Effector memory CD4-positive, alpha-beta T cell (primary cell): ENCODE measurements at places on chromosomes 5 and 9.

- DNase-seq: no peak
These were observed 75.0 kb downstream of the TNC start for GRCh38 chr9:115042781-115043509.

DNA sequence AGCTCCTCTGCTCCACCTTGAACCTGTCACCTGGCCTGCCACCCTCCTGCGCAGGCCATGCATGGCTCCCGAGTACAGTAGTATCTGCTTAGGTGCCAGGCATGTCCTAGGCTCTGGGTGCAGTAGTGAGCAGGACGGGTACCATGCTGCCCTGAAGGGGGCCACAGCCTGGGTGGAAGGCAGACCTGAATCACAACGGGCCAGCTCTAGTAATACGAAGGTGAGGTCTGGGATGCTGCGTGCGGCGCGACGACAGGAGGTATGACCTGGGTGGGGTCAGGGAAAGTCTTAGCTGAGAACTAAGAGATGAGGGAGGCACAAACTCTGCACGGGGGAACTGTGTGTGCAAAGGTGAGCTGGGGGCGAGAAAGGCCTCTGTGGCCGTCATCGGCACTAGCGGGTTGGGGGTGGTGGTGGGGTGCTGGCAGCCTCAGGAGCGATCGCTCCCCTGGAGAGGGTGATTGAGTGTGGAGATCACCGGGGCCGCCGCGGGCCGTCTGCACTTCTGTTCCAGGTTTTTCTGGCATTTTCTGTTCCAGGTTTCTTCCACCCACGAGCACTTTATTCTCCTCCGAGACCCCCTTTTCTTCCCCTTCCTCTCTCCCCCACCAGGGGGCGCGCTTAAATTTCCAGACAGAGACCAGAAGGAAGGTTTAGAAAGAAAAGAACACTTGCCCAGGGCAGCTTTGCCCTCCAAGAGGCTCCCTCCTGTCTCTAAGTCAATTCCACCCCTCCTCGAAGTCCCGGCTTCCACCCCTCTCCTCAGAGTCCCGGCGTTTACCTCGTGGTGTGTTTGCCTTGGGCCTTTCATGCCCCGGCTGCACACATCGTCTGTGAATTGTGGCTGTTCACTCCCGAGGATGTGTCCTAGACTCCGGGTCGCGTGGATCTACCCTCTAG is 15.1 kb downstream of the PDLIM4 start:
- peak; percentile 33 for DNase-seq

DNA sequence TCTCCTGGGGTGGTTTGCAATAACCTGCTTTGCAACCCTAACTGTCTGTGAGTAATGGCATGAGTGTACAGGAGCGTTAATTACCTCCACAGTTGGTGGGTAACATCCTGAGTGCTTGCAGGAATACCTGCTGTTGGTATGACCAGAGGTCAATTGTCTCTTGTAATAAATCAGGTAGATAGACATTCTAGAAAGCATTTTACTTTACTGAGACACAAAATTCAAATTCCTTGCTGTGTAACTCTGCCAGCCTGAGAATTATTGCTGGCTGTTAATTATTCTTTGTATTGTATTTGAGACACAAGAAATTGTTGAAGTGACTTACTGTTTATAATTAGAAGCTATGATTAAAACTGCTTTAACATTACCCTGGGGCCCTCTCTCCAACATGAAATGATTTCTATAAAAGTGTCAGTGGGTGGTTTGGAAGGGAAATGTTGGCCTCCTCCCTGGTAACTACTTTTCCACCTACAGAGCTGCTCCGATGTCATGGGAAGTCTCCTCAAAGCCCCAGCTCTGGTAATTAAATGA is 150.8 kb upstream of the ADCY2 start:
- no peak for DNase-seq

DNA sequence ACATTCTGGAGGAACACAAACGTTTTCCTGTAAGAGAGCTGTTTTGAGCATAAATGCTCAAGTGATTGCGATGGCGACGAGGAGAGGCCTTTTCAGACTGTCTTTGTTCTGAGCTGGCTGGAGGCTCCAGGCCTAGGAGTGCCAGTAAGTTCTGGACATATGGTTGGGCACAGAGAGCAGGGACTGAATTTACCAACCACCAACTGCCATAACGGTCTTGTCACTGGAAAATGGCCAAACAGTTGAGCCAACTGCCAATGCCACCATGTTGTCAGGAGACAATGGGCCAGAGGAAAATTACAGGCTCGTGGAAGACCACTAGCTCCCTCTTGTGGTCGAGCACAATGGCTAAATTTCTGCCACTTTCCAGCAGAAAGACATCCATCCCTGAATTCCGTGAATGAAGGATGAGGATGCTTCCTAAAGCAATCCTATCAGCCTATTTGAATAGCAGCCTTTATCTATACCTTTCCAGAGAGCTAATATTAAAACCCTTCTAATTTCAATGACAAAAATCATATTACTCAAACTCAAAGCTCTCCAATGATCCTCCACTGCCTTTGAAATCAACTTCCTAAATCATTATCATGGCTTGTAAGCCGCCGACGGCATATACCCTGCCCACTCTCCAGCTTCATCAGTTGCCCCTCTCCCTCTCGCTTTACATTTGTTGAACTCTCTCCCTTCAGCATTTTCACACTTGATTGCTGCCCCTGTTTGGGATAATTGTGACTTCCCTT is 66.9 kb upstream of the GLIS3 start:
- DNase-seq: no peak

GRCh38 chr9:108271646-108272348 is 584.0 kb downstream of the ACTL7B start:
- DNase-seq: no peak

DNA sequence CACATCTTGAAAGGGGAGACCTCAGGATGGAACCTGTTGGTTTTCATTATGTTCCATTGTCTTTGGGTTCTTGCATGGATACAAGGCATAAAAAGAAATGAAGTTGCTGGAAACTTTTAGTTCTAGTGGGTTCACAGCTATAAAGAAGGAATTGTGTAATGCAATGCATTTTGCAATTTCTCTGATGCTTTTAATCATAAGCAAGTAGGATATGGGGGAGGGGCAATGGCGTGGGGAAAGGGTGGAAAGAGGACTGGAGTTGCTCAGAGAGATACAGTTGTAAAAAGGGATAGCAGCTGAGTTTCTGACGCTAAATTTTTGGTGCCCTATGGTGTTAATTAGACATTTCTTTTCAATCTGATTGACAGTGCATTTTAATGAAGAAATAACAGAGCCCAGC is 88.6 kb upstream of the FANCC start:
- DNase-seq: no peak

GRCh38 chr5:113965225-113965624 is 396.6 kb upstream of the KCNN2 start:
- DNase-seq: no peak

DNA sequence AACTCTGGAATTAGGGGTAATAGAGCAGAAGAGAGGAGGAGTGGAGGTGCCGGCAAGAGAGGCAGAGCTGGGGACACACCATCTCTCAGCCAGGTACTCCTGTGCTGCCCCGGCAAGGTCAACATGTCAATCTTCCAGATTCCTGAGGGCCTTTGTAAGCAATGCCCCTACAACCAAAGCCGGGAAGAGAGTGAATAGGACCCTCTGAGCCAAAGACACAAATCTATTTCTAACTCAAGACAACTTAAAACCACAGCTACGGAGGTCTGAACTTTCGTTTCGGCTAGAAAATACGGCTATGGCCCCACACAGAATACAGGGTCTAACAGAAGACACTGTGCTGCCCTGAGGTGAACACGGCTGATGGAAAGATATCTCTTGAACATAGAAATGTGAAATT is 66.6 kb downstream of the SERINC5 start:
- no peak for DNase-seq

DNA sequence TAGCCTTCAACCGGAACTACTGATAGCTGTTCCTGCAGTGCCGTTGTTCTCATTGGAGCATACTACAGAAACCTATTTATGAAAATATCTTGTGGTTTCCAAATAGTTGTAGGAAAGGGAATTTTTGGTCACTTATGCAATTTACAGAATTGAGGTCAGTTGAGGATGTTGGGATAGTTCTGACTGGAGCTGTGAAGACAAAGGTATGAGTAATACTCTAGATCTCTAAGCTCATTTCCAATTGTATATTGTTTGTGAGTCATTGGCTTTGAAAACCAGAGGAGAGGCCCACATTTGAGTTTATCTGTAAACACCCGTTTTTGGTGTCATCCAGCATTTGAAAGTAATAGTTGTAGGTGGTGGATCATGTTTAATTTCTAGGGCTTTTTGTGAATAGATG is 561.3 kb upstream of the WWC1 start:
- DNase-seq: no peak

GRCh38 chr9:133513214-133514100 is 11.3 kb downstream of the MYMK start:
- no peak for DNase-seq

- DNase-seq: no peak
These were observed 17.5 kb downstream of the CXCL14 start for GRCh38 chr5:135561266-135561665.

DNA sequence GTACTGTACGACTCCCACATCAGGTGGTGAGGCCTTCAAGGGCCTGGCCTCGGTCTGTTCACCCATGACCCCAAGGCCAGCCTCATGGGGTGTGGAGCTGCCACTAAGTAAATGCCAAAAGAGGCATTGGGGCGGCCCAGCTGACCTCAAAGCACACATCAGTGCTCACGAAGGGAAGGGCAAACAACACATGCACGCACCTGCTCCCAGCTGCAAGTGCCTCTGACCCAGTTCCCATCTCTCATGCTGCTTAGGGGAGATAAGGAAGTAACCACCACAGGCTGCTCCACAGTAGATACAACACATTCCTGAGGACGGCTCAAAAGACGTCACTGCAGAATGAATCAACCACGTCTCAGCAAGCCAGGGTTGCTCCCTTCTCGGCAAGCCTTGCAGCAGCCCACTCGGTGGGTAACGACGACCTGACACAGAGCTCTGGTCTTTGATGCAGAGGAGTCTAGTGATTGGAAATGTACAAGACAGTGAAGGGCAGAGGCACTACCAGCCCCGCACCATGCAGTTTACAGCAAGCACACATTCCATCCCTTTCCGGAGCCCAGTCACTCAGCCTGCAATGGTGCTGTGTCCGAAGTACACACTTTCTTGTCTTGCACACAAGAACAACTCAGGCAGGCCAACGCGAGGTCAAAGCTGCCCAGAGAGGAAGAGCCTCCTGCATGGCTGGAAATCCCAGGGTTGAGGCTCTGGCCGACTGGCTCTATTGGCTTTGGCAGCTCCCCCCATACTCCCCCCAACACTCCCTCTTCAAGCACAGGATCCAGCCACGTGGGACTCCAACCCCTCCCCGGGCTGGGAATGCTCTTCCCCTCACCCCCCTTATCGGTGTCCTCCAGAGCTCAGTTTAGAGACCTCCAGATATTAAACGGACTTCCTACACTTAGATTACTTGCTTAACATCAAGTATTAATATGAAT is 31.8 kb downstream of the FABP6 start:
- DNase-seq: no peak

DNA sequence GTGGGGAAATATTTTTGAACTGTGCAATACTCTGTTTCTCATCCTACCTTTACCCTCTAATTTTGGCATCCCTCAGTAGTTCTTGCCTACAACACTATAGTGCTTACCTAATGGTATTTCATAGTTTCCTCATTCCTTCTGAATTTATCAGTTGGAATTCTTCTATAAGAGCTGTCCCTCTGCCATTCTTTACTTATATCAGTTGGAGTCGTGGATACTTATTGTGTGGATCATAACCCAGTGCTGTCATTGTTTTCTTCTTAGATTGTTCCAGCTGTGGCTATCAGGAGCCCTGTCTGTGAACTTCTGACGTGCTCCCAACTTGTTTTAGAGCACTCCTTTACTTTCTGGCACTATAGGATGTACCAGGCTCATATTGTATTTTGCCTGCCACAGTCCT is 146.1 kb upstream of the OTULINL start:
- no peak for DNase-seq

DNA sequence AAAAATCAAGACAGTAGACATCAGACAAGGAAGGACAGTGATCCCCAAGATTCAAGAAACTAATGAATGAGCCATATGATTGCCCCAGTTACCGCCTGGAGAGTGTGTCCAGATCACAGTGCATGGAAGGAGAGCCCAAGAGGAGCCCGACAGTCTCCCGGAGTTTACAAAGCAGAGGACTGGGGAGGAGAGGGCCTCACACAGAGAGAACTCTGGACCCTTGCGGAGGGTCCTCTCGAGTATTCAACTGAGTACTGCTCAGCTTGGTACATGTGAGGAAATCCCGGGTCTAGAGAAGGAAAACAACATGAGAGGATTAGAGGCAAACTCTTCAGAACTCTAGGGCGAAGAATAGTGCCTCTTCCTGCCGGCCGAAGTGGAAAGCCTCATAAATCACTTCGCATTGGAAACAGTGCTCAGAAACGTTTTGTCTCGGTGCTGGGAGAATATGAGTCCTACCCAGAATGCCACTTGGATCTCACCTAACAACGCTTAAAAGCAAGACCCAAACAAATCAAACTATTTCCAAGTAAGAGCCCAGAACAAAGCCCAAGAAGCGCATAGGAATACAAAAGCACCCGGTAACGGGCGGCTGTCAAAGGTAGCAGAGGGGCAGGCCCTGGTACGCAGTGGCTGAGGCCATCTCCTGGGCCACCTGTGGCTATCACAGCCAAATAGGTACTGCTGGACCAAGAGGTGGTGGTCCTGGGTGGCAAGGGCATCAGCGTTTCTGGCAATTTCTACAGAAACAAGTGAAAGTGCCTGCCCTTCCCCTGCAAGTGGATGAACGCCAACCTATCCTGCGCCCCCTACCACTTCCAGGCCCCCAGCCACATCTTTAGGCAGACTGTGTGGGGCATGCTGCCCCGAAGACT is 36.0 kb downstream of the FAM78A start:
- no peak for DNase-seq

- DNase-seq: no peak
These were observed 145.5 kb upstream of the PCA3 start for GRCh38 chr9:76618762-76619161.

- no peak for DNase-seq
These were observed 21.5 kb downstream of the SMIM23 start for GRCh38 chr5:171806976-171807747.

DNA sequence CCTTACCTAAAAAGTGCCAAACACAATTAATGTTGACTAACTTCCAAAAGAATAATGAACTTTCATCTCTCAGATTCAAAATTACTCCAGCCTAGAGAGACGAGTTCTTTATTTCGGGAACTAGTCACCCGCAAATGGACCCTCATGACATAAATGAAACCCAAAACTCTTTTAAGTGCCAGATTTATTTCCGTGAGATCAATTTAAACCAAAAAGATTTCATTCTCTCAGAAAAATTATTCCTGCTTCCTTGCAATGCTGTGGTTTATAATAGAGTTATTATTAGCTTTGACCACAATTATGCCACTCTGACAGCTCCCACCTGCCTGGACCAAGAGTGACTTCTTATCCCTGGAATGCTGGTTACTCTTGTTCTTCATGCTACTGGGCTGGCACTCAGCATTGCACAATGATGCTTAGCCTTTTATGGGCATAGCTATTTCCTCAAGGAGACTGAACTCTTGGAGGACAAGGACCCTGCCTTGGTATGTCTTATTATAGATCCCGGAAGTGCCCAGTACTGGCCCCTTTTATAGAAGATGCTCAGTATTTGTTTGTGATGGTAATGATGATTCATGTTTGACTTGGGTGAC is 183.5 kb downstream of the SNX18 start:
- no peak for DNase-seq
